ENCODE measurements at places on chromosomes 5 and 9.

GRCh38 chr9:1273859-1274258, 223.7 kb downstream of the DMRT2 start:
- DNase-seq: no peak

DNA sequence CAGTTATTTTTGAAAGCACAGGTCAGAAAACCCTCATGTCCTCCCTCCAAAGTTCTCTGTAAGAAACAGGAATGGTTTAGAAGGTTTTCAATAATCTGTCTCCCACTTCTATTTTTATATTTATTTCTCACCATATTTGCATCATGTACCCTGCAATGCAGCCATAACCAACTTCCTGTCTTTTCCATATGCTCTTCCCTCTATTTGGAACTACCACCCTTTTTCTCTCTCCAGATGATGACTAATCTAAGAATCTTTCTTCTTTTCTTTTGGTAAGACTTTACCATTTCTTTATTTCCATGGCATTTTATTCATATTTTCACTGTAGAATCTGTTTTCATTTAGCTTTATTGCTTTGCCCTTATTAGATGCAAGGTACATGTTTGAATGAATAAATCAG, 33.9 kb downstream of the MAN2A1 start:
- no peak for DNase-seq

DNA sequence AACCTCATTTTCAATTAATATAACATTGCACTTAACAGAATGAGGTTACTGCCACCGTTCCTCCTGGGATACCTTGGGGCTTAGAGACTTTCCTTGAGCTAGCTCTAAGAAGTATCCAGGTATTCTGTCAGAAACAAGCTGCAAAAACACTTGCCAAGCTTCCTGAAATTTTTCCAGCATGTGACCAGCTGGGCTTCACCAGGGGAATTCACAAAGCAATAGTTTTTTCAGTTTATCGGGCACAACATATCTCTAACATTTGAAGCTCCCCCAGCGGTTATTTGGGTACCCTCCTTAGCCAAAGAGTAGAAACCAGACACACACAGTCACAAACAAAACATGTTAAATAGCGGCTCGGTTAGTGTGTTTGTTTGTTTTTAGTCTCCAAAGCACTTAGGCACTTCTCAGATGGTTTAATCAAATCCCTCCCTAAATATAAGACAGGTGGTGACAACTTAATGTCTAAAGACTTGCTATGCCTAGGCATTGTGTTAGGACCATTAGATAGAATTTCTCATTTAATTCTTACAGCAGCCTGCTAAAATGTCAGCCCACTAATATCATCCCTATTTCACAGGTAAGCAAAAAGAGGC, 278.2 kb downstream of the GLIS3 start:
- DNase-seq: no peak

DNA sequence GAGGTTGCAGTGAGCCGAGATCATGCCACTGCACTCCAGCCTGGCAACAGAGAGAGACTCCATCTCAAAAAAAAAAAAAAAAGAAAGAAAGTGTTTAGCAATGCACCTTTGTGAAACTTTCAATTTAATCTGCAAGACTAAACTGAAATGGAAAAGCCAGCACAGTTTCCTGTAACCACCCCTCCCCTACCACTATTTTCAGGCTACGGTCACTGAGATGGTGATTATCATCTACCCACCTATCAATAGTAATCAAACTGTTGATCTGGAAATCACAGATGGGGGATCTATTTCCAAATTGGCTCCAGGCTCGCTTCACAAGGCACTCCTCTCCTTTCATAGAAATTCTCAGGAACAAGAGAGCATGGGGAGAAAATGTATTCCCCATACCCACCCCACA, 30.6 kb upstream of the IL7R start:
- DNase-seq: no peak

- DNase-seq: no peak
Observed at GRCh38 chr5:174376726-174377373, 331.3 kb downstream of the NSG2 start.

DNA sequence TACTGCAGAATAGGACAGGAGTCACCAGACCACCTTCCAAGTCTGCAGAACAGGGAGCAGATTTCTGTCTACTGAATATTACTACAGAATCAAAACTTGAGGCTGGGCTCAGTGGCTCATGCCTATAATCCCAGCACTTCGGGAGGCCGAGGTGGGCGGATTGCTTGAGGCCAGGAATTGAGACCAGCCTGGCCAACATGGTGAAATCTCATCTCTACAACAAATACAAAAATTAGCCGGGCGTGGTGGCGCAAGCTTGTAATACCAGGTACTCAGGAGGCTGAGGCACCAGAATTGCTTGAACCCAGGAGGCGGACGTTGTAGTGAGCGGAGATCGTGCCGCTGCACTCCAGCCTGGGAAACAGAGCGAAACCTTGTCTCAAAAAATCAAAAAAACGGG, 710.8 kb upstream of the WWC1 start:
- no peak for DNase-seq

DNA sequence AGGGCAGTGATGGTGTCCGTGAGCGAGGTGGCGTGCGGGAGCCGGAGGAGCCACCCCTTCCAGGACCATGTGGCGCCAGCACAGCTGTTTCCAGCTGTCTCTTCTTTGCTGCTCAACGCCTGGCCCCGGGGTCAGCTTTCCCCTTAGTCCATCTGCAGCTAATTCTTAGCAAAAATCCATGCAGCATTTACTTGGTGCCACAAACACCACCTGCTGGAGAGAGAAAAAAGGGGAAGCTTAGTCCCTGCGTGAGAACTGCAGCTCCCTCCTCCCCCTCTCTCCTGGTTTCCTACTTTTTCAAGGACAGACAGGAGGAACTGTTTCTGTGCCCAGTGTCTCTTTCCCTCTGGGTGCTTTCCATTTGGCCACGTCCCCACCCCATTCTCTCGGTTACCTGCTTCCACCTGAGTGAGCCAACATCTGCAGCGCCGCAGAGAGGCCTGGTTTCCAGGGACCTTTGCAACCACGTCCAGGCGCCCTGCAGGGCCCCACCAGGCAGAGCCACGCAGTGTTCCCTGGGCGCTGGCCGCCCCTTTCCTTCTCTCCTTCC, 3.4 kb downstream of the SLC6A19 start:
- DNase-seq: peak; percentile 3

- DNase-seq: no peak
Observed at GRCh38 chr5:79963261-79964061, 27.6 kb downstream of the MTX3 start.

DNA sequence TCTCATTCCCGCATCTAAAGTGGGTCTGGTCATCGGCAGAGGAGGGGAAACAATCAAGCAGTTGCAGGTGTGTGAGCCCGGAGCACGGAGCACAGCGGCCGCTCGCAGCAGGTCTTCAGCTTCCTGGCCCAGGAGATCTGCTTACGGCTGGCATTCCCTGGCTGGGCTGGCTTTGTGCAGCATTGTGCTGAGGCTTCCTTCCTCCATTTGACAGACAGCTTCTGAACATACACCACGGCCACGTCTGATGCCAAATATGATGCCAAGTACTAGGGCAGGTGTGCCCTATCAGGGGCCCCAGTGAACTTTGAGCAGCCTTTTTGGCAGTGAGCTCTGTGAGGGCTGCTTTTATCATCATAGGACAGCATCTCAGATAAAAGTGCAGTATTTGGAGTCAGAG, 37.1 kb downstream of the FUBP3 start:
- no peak for DNase-seq

DNA sequence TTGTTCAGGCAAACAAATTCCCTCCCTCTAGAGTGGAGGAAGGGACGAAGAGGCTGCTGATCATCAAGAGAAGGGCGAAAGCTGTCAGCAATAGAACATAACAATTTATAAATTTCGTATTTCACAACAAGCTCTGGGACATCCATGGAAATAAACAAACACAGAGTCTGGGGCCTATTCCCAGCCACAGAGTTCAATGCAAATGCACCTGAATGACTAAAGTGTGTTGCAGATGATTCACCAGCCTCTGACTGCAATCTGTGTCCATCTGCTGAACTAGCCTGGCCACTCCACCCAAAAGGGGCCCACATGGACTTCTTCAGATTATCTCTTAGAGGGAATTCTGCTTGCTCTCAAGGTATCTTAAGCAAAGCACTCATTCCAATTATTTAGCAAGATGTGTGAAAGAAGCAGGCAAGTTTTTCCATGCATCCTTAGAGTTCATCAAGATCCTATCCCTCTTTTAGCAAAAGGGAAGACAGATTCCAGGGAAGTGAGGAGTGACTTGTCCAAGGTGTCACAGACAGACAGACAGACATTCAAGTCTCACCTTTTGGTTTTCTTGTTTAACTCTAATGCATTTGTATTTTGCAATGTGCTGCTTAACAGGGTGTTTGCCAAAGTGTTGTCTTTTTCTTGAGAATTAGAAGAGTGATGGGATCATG, 307.8 kb upstream of the PAPPA start:
- DNase-seq: peak; percentile 8

- no peak for DNase-seq
Observed at GRCh38 chr9:126695186-126695585, 81.5 kb downstream of the LMX1B start.

DNA sequence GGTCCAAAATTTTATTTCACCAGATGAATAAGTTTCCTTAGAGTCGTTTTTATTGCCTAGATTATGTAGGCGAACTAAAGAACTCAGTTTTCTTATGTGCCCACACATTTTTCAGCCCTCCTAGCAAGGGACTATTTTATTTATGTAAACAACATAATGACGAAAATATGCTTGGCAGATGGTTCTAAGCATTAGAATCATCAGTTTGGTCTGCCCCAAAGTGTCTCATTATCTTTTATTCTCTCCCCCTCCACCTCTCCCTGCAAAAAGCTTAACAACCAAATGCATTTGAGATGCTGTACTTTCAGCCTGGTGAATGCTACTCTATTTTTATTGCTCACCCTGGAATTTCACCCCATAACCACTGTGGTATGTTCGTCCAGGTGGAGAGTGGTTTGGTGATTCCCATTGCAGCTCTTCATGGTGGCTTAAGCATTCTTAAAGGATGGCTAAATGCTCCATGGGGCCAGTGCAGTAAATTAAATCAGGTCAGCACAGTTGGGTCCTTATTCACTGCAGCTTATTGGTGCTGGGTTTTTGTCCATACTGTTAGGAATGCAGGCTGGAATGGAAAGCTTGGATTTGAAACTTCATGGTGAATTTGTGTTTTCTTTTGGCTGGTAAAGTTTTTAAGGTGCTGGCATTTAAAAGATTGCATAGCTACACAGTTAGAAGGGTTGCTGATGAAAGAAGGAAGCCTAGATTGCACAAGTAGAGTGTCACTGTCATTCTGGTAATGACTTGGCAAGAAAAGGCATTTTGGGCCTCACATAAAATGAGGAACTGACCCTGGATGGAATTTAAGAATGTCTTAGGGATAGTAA, 39.2 kb downstream of the TLE4 start:
- DNase-seq: peak; percentile 97

- no peak for DNase-seq
Observed at GRCh38 chr9:87685441-87685840, 40.5 kb upstream of the CTSL start.

- DNase-seq: no peak
Observed at GRCh38 chr9:68861436-68861835, 152.5 kb downstream of the PRKACG start.

DNA sequence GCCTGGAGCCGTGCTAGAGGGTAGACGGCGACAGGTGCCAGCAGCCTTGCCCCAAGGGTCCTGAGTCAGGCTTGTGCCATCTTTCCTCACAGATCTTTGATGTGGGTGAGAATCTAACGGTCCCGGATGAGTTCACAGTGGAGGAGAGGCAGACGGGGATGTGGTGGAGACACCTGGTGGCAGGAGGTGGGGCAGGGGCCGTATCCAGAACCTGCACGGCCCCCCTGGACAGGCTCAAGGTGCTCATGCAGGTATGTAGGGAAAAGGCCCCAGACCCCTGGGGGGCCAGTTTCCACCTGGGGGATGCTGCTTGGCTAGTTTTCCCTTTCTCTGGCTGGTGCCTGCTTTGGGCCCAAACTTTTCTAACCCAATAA, 24.0 kb downstream of the PTGES2 start:
- DNase-seq: no peak

Data from astrocyte of the cerebellum (primary cell).